ENCODE measurements at places on chromosomes 7 and 10.

GRCh38 chr7:158443688-158444483 is 143.7 kb downstream of the PTPRN2 start:
- no peak for DNase-seq

DNA sequence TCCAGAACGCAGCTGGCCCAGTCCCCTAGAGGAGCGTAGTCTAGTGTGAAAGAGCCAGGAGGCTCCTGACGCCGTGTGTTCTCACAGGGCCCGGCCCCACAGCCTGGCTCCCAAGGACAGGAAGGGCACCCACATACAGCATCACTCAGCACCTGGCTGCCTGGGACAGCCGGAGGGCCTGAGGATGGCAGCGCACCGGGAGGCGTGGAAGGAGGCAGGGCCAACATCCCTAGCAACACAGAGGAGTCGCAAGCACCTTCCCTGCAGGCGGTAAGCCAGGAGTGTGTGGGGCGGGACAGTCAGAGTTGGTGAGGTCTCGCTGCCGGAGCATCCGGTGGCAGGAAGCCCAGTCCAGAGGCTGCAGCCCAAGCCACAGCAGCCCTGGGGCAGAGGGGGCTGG is 125.8 kb downstream of the MAD1L1 start:
- no peak for DNase-seq

- no peak for DNase-seq
Observed at GRCh38 chr7:18679261-18679660, 183.7 kb downstream of the HDAC9 start.

DNA sequence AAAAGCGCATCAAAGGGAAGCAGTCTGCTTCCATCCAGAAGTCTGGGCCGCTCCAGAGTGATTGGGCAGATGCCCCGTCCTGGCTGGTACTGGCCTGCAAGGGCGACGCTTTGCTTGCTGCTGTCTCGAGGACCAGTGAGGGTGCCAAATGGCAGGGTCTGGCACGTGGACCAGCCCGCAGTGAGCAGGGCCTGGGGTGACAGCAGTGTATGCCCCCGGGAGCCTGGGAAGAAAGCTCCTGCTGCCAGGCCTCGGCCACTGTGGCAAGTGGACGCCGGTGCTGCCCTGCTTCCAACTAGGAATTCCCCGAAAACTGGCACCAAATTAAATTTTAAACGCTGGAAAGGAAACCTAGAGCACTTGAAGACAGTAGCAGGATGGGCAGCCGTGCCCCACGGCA is 357.0 kb upstream of the MKI67 start:
- DNase-seq = no peak

DNA sequence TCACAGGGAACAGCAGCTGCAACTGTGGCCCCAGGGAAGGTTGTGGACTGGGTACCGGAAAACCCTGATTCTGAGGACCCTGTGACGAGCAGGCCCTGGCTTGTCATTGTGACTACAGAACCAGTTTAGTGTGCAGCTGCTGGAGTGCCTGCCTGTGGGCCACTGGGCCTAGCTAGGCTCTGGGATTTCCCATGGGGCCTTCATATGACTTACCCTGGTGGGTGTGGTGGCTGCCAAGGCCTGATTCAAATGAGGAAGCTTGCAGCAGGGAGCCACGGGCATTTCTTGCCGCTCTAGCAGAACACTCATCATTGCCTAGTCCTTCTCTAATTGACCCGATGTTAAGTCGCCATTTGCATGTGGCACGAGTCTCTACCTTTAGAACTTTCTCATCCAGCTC is 14.7 kb upstream of the CAMK2G start:
- no peak for DNase-seq

DNA sequence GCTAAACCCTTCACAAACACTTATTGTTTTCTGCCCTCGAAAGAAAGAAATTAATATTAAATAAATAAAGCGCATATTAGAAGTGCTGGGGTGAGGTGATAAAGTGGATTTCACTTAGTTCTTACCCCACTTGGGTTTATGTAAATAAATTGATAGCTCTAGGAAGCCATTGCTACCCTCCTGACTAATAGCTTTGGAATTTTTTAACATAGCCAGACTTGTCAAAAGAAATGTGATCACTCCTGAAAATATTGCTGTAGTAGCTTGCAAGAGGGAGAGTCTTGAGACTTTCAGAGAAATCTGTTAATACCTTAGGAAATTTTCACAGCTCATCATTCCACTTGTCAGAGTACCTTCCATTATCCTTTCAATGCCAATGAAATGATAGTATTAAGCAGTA is 7.6 kb downstream of the ARL5B start:
- DNase-seq = no peak

DNA sequence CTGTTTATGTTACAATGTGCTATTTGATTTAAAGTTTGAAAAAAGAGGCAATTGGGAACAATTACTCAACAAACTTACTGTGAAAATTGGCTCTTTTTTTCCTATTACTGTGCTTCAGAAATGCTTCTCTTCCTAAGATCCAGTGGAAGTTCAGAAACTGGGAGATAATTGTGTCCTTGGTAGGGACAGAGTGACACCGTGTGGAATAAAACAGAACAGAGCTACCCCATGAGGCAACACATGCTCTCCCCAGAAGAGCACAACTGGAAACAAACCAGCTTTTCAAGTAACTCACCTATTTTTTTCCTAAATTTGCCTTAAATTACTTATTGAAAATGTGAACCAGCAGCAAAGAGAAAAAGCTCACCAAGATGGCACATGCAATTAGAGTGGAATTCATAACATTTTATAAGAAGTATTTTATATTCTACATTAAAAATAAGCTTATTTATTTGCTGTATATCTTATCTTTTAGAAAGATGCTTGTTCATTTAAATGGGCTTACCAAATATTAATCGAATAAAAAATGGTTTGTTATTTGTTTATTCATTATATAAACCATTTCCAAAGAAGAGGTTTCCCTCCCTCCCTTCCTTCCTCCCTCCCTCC is 346.1 kb upstream of the ANKRD30A start:
- DNase-seq = peak; percentile 10

DNA sequence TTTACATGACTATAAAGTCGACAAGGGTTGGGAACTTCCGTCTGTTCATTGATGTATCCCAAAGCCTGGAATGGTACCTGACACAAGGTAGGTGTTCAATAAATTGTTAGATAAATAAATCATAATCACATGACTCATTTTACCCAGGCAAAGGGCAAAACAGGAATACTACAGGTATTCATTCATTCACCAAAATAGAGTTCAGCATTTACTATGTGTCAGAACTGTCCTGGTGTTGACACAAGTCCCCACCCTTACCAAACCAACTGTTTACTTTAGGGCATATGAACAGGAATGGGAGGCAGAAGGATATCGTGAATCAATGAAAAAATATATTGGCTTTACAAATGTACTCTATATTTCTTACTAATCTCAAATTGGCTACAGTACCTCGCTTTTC is 666 bp upstream of the YAE1 start:
- DNase-seq = no peak

GRCh38 chr7:26190417-26190869 is 10.1 kb downstream of the HNRNPA2B1 start:
- DNase-seq = no peak

GRCh38 chr7:82270870-82271269 is 172.7 kb downstream of the CACNA2D1 start:
- no peak for DNase-seq

- DNase-seq = no peak
Observed at GRCh38 chr7:54719974-54720373, 39.0 kb downstream of the SEC61G start.

DNA sequence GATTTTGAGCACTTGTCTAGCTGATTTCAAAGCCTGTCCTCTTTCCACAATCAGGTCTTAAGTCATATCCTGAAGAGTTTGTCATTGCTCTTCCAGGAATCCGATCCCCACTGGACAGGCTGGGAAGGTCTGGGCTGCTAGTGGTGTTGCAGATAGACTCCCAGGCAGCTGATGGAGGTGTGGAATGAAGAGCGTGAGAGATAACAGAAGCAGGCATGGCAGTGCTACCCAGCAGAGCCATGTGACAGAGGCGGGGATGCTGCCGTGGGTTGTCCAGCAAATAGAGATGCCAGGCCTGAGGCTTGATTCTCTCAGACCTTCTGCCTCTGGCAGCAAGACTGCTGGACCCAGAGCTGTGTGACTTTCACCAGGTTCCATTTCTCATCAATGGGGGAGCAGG is 116.5 kb upstream of the EEPD1 start:
- no peak for DNase-seq

GRCh38 chr7:38428041-38428440 is 154.6 kb upstream of the TARP start:
- DNase-seq = no peak

DNA sequence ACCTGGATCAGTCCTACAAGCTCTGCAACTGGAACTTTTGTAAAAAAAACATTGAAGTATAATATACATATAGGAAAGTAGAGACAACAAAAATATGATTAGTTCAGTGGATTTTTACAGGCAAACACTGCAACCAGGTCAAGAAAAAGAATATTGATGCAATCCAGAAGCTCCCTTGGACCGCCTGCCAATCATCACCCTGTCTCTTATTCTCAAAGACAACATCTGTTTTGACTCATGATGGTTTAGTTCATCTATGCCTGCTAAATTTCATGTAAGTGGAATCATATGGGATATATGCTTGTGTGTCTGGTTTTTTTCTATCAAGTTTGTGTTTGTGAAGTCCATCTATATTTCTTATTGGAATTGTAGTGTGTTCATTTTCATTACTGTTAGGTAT is 7.7 kb upstream of the HYCC1 start:
- no peak for DNase-seq

DNA sequence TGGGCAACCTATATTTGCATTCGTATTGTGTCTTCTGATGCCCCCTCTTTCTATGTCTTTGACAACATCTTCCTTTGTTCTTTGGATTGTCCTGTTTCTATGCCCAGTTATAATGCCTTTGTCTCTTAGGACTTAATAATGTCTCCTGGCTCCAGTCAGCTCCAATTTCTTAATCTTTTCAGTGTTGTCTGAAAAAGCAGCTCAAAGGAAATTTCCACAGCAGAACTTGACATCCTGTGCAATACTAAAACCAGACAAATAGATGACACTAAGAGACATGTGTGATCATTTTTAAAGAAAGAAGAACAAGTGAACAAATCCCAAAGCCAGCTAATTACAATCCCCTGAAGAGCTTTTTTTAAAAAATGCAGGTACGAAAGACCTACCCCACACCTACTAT is 47.7 kb upstream of the RNF148 start:
- no peak for DNase-seq

DNA sequence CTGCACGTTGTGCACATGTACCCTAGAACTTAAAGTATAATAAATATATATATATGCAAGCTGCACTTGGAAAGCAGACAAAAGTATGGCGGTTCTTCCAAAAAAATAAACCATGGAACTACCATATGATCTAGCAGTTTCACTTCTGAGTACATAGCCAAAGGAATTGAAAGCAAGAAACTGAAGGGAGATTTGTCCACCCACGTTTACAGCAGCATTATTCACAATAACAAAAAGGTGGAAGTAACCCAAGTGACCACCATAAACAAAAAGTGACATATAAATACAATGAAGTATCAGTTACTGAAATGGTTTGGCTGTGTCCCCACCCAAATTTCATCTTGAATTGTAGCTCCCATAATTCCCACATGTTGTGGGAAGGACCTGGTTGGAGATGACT is 525.3 kb upstream of the CELF2 start:
- no peak for DNase-seq

DNA sequence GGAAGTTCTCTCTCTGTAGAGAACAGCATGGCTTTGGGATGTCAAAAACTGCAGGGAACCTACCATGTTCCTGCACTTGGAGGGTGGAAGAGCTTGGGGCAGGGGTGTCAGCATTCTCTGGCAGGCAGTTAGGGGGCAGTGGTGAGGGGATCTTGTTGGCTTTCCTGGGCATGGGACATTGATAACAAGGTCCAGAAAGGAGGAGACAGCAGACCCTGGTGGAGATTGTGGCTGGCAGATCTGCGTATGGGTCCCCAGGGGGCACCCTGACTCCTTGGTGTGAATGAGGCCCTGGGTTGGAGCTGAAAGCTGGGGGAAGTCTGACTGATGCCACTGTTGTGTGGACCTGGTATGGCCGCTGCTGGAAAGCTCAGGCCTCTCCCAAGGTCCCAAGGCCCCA is 22.9 kb upstream of the CAMK2B start:
- no peak for DNase-seq

- peak; percentile 11 for DNase-seq
Observed at GRCh38 chr7:93622036-93623033, 47.8 kb upstream of the CALCR start.

GRCh38 chr7:15104411-15105092 is 202.0 kb upstream of the DGKB start:
- DNase-seq = no peak

- DNase-seq = no peak
Observed at GRCh38 chr7:157898261-157898660, 561.5 kb downstream of the DNAJB6 start.

DNA sequence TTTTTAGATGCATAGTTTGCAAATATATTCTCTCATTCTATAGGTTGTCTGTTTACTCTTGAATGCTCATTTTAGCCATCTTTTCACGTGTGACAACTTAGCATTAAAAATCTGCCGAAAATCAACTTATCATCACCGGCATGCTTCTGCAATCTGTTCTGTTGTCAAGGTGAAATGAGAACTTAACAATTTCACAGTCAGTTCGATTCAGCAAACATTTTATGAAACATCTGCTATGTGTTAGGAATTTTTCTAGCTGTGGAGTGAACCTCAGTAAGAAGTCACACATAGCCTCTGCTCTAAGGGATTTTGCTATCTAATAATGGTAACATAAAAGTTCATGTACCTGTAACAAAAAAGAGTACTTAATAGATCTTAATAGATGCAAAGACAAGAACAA is 256.1 kb downstream of the ZWINT start:
- no peak for DNase-seq

GRCh38 chr10:80896959-80897358 is 359.3 kb downstream of the SH2D4B start:
- no peak for DNase-seq

DNA sequence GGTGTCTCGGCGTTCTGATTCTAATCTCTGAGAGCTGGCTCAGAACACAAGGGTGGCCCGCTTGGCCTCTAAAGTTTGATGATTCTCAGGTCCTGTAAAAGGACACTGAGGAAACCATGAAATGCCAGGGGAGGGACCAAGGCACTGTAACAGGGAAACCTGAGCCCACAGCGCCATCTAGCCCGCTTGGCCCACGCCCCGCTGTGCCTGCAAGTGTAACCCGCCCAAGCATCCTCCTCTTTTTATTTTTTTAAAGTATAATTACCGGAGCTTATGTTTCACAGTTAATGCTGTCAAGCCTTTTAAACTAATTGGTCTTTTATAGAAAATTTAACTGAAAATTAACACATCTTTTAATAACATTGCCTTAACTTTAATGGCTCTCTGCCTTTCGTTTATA is 734.7 kb downstream of the KCNMA1 start:
- DNase-seq = no peak

- no peak for DNase-seq
Observed at GRCh38 chr10:51918884-51919325, 219.5 kb upstream of the CSTF2T start.

- DNase-seq = peak; percentile 87
Observed at GRCh38 chr7:6258440-6259182, 13.8 kb downstream of the CYTH3 start.

- DNase-seq = no peak
Observed at GRCh38 chr7:96667026-96667425, 42.6 kb downstream of the SEM1 start.

- DNase-seq = peak; percentile 61
Observed at GRCh38 chr10:71888623-71889387, 37.8 kb upstream of the PSAP start.

Data from HFF-Myc (cell line).